ENCODE measurements at places on chromosomes 7 and 10. TPM values are rescaled to one million over a fixed set of nuclear protein-coding genes. Genes with fewer than 3 reads are reported as not detected.

DNA sequence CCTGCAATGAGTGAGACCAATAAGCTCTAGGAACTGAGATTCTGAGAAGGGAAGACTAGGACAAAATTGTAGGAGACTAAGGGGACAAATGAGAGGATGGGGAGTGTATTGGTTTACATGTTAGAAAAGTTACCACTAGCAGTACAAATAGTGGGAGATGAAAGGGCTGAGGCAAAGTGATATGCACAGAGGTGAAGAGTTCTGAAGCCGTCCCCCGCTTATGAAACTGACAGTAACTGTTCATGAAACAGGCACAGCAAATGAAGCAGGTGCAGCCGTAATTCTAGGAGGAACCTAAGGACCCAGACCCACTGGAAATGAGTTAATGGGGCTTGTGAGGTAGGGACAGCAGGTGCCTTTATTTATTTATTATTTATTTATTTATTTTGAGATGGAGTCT is 211.3 kb downstream of the PRKG1 start:
- no peak for DNase-seq
- H3K27me3 ChIP-seq, result no peaks in the 10 kb centered on the region
- no peaks in the 10 kb centered on the region for H3K36me3 ChIP-seq
- H3K4me1 ChIP-seq, result no peaks in the 10 kb centered on the region
- no peak overlapping the region for H3K4me3 ChIP-seq

TMEM176B gene
- total RNA-seq, result not detected

GRCh38 chr10:117796130-117796745 is 250.5 kb downstream of the RAB11FIP2 start:
- no peak overlapping the region for H3K27ac ChIP-seq
- H3K4me3 ChIP-seq, result no peak overlapping the region
- DNase-seq, result no peak
- H3K27me3 ChIP-seq, result no peaks in the 10 kb centered on the region
- no peaks in the 10 kb centered on the region for H3K4me1 ChIP-seq
- H3K36me3 ChIP-seq, result no peaks in the 10 kb centered on the region

DNA sequence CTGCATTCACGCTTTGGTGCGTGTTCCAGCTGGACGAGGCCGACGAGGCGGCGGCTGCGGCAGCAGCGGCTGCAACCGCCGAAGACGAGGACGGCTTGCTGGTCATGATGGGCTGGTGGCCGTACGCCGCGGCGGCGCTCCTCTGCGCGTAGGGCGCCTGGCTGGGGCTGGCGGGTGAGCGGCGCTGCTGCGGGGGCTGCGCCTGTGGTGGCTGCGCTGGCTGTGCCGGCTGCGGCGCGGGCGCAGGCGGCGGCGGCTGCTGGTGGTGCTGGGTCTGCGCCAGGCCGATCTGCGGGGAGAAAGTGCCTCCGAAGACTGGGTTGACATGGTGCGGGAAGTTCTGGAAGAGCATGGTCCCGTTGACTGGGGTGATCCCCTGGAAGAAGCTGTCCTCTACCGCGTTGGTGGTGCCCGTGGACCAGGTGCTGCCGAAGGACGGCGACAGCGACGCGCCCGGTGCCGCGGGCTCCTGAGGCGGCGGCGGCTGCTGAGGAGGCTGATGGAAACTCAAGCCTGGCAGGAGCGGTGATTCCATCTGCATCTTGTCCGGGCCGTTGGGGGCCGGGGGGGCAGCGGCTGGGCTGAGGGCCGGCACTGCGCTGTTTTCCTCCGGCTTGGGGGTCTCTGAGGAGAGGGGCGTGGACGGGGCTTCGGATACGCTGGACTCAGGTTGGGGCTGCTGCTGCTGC is 51.1 kb downstream of the CPEB3 start:
- peaks cover 36% of the 10 kb centered on the region for H3K4me1 ChIP-seq
- H3K27me3 ChIP-seq, result peaks cover 27% of the 10 kb centered on the region
- H3K36me3 ChIP-seq, result peaks cover 27% of the 10 kb centered on the region
- DNase-seq, result peak; percentile 30

GRCh38 chr10:19788902-19789301 is 27.3 kb upstream of the PLXDC2 start:
- no peaks in the 10 kb centered on the region for H3K4me1 ChIP-seq
- H3K36me3 ChIP-seq, result no peaks in the 10 kb centered on the region
- DNase-seq, result no peak
- no peaks in the 10 kb centered on the region for H3K27me3 ChIP-seq

DNA sequence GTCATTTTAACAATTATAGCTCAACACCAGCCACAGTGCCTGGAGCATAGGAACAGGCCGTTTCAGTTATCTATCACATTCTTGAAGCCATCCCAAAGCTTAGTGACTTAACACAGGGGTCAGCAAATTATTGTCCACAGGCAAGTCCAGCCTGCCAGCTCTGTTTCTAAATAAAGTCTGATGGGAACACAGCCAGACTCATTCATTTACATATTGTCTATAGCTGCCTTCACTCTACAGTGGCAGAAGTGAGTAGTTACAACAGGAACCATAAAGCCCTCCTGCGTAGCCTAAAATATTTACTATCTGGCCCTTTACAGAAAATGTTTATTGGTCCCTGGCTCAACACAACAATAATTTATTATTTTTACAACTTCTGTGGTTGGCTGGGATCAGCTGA is 407.5 kb upstream of the AUTS2 start:
- DNase-seq, result no peak
- no peak overlapping the region for H3K27ac ChIP-seq
- no peaks in the 10 kb centered on the region for H3K27me3 ChIP-seq
- no peaks in the 10 kb centered on the region for H3K36me3 ChIP-seq

CPVL gene
- 2.1 TPM for total RNA-seq

BTBD16 gene
- not detected for total RNA-seq

All from activated CD4-positive, alpha-beta memory T cell treated with anti-CD3 and anti-CD28 coated beads, Interleukin-2, amount 10 ng/mL, durations not matched to agents 7 days and 5 days (primary cell).